Foreskin keratinocyte (primary cell): ENCODE measurements at places on chromosomes 2 and 18. TPM values are rescaled to one million over a fixed set of nuclear protein-coding genes. Genes with fewer than 3 reads are reported as not detected.

PDE6D gene
- 28.4 and 32.1 TPM in 2 replicates for polyA plus RNA-seq

IL37 gene
- 0.43 and 0.57 TPM in 2 replicates for polyA plus RNA-seq

REG3G gene
- not detected in 2 replicates for polyA plus RNA-seq

TCF23 gene
- 0.01 and 0.02 TPM in 2 replicates for polyA plus RNA-seq

CKAP2L gene
- 9.2 and 13.4 TPM in 2 replicates for polyA plus RNA-seq

CCDC102B gene
- 0.09 TPM in 1 of 2 replicates, not detected in the other for polyA plus RNA-seq
